ENCODE measurements at places on chromosomes 16 and 17. TPM values are rescaled to one million over a fixed set of nuclear protein-coding genes. Genes with fewer than 3 reads are reported as not detected.

Gene ATP2A3
- 397 TPM for total RNA-seq

Gene SLC6A2
- not detected for total RNA-seq

Gene NAGS
- total RNA-seq: 0.92 TPM

Gene KRTAP4-6
- not detected for total RNA-seq

Gene CD79B
- total RNA-seq: 28.9 TPM

Gene KRT33B
- total RNA-seq: not detected

Gene ITGB4
- 0.68 TPM for total RNA-seq
